ENCODE measurements at places on chromosomes 12 and 14.

DNA sequence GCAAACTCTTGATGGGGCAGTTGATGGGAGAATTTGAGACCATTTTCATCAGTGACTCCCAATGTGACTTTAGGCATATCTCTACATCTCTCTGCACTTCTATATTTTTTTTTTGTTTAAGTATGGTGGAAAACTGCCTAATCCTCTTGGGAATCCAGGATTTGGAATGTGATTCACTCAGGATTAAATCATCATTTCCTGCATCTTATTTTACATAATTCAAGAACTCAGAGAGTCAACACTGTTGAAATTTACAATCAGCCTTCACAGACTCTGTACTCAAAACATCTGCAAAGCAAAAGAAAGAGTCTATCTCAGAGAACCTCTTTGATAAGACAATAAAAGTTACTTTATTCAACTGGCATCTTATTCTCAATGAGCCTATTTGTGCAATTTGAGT, 260.7 kb upstream of the NOS1 start:
- peak; percentile 78 for DNase-seq

DNA sequence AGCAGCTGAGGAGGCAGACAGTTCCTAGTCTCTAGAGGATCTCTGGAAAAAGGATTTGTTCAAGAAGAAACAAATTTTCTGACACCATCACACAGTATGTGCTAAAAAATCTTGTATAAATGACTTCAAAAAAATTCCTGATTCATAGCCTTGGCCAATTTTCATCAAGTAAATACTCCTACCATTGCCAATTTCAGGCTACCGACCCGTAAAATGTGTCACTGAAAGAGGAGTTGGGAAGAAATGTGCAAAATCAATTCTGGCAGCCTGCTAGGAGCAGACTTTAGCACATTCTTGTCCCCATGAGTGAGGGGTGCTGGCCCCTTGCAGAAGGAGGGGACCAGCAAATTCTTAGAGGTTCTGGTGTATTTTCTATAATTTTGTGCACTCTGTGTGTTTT, 109.4 kb downstream of the TMEM30B start:
- no peak for DNase-seq

- no peak for DNase-seq
Observed at GRCh38 chr12:98939926-98940325, 294.8 kb downstream of the APAF1 start.

- DNase-seq, result no peak
Observed at GRCh38 chr12:10283027-10283426, 24.6 kb upstream of the KLRD1 start.

GRCh38 chr12:64268409-64268808, 46.3 kb upstream of the KICS2 start:
- DNase-seq, result no peak

DNA sequence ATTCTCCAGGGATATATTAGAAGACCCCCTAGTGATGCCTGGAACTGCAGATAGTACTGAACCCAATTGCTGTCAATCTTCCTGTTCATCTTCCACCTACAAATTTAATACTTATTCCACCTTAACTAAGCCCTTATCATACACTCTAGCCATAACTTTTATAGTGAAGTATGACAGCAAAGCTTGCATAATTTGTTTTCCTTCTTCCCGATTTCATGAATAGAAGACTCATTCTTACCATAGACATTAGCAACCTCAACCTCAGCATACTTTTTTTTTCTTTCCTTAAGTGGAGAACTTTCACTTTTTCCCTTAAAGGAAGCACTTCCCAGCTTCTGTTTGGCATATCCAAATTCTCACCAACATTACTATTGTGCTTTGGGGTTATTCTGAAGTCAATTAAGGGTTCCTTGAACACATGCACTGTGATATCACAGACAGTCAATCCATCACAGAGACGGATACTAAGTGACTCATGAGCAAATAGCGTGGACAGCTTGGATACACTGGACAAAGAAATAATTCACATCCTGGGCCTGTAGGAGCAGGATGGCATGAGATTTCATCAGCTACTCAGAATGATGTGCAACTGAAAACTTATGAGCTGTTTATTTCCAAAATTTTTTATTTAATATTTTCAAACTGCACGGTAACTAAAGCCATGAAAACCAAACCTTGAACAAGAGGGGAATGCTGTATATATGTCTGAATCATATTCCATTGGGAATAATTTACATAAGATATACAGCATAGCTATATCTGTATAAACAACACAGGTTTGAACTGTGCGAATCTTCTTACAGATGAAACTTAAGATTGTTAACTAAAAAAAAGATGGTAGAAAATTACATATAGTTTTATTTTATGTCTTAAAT, 63.9 kb downstream of the SYT1 start:
- peak; percentile 52 for DNase-seq

- DNase-seq, result peak; percentile 51
Observed at GRCh38 chr12:52268212-52268611, 6.2 kb upstream of the KRT86 start.

- DNase-seq, result no peak
Observed at GRCh38 chr12:13194401-13195110, 2.0 kb upstream of the EMP1 start.

DNA sequence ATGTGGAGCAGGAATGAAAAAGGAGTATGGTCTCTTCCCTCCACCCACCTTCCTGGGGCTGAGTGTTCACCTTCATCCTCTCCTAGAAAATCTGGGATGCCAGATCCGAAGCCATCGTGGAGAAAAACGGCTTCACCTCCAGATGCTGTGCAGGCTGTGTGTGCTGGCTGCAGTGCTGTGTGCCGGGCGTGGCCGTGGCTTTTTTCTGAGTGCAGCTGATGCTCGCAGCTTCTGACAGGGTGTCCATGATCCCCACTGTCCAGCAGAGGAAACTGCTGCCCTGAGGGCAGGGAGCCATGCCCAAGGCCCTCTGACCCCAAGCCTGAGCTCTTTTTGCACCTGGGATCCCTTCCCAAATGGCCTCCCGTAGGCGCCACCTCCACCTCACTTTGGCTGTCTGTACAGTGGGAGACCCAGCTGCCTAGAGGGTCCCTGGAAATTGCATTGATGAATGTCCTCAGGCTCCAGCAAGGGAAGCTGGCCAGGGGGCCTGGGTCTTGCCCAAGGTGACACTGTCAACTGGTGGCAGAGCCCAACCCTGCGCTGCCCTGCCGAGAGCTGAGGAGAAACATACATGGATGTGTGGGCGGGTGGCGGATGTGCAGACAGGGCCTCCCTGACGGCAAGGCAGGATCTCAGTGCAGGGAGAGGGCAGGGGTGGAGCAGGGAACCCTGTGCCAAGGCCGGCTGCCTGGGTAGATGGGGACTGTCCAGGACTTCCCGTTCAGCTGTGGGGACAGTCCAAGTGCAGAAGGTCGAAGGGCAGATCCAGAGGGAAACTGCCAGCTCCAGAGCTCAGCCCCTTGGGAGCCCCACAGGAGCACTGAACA, 53.3 kb downstream of the BEGAIN start:
- DNase-seq, result no peak

DNA sequence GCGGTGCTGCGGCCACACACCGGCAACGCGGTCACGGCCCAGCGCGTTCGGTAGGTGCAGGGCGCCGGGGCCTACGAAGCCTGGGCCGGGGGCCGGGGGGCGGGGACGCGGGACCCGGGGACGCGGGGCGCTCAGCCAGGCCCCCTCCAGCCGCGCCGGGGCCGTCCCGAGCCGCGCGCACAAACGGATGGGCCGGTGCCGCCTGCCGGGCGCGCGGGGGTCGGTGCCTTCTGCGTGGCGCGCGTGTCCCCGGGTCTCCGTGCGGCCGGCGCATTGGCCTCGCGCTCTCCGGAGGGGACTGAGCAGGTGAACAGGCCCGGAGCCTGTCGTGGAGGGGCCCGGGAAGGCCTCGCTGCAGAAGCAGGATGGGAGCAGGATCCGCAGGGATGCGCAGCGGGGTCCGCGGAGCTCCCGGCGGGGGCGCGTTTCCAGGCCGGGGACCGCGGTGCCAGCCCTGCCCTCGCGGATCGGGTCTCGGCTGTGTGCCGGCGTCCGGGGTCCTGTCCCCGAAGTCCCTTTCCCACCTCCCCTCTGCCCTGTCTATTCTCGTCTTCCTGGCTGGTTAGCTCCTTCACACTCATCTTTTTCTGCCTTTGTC, 421 bp downstream of the GLT1D1 start:
- no peak for DNase-seq

DNA sequence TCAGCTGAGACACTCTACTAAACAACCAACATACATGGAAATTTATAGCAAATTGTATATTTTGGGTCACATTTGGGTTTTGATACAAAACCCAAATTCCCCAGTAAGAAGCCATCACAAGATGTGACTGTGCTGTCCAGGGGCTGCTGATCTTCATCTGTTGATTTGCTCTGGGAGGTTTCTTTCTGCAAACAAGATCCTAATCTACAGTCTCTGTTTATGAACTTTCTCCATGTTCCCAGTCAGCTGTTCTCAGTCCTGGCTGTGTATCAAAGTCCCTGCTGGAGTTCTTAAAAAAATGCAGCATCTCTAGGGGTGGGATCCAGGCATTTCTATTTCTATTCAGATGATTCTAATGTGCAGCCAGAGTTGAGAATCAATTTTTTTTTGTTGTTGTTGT, 85.1 kb downstream of the ATP23 start:
- DNase-seq, result no peak

GRCh38 chr12:57044468-57044867, 5.5 kb downstream of the MYO1A start:
- DNase-seq, result no peak

- peak; percentile 68 for DNase-seq
Observed at GRCh38 chr12:121214855-121215745, 5.2 kb downstream of the P2RX4 start.

GRCh38 chr12:27331927-27332324, 710 bp upstream of the BMAL2 start:
- DNase-seq, result peak; percentile 24

- no peak for DNase-seq
Observed at GRCh38 chr14:101819251-101819990, 57.9 kb downstream of the PPP2R5C start.

DNA sequence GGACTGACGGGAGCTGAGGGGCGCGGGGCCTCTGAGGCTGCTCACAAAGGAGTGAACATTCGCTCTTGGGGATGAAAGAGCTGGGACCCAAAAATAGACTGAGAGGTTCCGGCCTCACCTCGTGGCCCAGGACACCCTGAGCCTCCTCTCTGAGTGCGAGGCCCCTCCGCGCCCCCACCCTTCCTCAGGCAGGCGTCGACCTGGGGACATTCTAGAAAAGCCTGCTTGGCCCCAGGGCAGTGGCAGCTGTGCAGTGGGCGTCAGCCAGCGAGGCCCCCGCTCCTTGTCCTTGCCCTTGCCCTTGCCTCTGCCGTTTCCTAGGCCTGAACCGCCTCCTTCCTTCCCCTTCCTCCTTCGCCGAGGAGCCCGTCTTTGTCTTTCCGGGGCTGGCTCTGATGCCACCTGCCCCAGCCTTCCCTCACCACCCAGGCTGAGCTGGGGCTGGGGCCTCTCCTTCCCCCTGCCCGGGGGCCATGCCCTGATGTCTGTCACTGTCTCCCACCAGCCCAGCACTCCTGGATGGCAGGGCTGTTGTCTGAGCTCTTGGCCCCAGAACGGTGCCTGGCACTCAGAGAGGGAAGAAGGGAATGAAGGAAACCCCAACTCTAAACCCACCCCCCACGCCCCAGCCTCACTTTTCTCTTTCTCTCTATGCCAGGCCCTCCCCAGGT, 208.2 kb upstream of the RTL1 start:
- DNase-seq, result no peak

DNA sequence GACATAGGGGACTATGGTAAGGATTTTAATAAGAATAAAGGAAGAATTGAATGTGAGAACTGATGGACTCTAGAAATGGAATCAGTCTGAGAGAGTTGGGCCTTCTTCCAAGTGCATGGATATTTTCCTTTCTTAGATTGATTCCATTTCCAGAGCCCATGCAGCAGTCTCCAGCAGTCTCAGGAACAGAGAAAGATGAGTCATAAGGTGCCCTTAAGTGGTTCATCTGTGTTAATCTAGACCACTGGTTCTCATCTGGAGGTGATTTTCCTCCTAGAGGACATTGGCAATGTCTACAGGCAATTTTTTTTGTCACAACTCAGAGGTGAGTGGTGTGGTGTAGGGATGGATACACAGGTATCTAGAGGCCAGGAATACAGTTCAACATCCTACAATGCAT, 25.9 kb downstream of the TRIM9 start:
- DNase-seq, result peak; percentile 51

GRCh38 chr14:103108749-103109207, 14.3 kb downstream of the EXOC3L4 start:
- DNase-seq, result peak; percentile 34

DNA sequence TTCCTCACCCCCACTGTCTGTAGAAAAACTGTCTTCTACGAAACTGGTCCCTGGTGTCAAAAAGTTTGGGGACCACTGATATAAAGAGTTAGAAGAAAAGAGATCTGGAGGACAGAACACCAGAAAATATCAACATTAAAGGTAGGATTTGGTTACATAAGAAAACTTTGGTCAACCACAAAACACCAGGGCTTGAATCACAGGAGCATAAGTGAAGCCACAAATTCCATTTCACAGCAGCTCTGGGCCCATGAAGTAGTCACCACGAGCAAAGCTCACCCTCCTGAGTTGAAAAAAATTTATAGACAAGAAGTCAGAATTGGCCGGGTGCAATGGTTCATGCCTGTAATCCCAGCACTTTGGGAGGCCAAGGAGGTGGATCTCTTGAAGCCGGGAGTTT, 19.4 kb downstream of the RALGAPA1 start:
- peak; percentile 24 for DNase-seq

GRCh38 chr12:58907391-58907790, 12.9 kb downstream of the LRIG3 start:
- peak; percentile 48 for DNase-seq

GRCh38 chr12:115700896-115701465, 576.5 kb downstream of the MED13L start:
- peak; percentile 1 for DNase-seq

GRCh38 chr14:88618476-88618875, 55.6 kb downstream of the ZC3H14 start:
- no peak for DNase-seq

DNA sequence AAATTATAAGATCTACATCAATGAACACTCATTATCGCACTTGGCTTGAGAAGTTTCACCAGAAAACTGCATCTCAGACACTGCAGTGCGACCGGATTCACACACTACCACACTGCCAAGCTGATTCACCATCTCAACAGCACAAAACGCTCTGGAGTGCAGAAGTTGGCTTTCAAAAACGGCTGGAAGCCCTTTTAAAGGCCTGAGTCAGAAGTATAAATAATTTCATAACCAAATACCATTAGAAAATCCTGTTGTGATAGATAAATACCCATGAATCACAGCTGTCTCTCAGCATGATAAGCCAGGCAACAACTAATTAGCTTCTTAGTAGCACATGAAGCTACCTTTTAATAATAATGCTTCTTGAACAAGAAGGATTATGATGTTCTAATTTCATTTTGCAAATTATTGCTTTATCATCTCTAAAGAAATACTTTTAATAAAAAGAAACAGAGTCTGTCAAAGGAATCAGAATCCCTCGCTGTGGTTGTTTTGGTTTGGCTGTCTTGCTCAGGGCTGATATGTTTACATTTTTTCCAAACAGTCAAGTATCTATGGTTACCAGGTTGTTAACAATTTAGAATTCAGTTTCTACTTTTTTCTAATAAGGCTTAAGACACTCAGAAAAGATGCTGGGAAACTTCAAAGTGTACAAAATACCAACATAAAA, 51.2 kb downstream of the SLC2A13 start:
- DNase-seq, result peak; percentile 75

Measured in fibroblast of skin of scalp (primary cell).